ENCODE measurements at places on chromosomes 6 and 20.

DNA sequence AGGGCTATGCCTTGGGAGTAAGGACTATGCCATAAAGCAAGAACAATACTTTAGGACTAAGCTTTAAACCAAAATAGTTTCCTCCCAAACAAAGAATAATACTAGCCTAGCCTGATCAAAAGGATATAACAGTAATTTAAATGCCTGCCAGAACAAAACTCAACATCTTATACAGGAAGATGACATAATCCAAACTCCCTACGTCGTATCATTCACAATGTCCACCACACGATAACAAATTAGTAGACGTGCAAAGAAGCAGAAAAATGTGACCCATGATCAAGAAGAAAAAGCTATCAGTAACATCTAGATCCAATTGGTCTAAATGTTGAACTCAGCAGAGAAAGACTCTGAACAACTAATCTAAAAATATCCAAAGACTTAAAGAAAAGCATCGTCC is 65.8 kb downstream of the RSPH3 start:
- no peak for DNase-seq

- no peak for DNase-seq
Observed at GRCh38 chr20:41078329-41078728, 49.7 kb downstream of the TOP1 start.

GRCh38 chr20:53574259-53574789 is 19.3 kb downstream of the ZNF217 start:
- no peak for DNase-seq

DNA sequence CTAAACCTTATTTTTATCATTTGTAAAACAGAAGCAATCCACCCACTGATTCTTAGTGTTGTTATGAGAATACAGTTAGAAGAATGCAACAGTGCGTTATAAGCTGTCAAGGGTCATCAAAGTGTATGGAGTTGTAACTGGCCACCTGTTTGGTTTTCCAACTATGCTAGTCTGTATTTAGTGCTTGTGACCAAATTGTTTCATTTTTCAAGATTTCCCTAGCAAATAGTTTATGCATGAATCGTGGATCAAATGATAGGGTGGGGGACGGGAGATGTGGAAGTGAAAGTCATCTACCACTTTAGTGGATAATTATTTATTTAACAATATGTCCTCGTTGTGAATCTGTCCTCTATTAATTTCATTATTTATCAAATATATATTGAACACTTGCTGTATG is 175.4 kb upstream of the HDDC2 start:
- DNase-seq, result no peak

GRCh38 chr6:126063512-126064146 is 77.3 kb downstream of the TRMT11 start:
- DNase-seq, result no peak

DNA sequence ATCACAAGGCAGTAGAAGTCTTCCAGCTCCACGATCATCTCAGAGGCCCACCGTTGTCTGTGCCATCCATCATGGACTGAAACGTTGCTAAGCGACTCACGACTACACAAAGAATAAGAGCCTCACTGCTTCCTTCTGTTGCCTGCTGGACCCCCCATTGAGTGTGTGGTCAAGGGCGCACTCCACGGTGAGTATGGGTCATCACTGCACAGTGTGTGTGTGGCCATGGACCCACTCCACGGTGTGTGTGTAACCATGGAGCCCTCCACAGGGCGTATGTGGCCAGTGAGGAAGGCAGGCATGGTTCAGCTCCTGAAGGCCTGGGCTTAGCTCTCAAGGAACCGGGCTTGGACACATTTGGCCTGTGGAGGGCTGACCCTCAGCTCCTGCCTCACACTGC is 123.4 kb upstream of the AFDN start:
- no peak for DNase-seq

DNA sequence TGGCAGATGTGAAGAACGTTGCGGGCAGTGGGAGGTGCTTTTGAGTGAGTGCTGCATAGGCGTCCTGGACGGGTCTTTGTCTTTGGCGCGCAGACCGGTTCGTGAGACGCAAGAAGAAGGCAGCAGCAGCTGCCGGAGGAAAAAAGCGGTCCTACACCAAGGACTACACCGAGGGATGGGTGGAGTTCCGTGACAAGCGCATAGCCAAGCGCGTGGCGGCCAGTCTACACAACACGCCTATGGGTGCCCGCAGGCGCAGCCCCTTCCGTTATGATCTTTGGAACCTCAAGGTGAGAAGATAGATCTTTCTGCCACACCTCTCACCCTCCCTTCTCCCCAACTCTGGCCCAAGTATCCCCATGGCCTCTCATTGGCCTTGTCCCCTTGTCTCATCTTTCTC is 1.1 kb downstream of the ABT1 start:
- DNase-seq, result no peak

GRCh38 chr6:44533421-44533820 is 145.9 kb downstream of the CDC5L start:
- DNase-seq, result no peak

GRCh38 chr6:84033523-84034451 is at the start of gene MRAP2:
Gene MRAP2 (plus strand): TSS chr6:84033772. CDS start chr6:84055319, 21,547 bp downstream.
- DNase-seq, result peak; percentile 2

DNA sequence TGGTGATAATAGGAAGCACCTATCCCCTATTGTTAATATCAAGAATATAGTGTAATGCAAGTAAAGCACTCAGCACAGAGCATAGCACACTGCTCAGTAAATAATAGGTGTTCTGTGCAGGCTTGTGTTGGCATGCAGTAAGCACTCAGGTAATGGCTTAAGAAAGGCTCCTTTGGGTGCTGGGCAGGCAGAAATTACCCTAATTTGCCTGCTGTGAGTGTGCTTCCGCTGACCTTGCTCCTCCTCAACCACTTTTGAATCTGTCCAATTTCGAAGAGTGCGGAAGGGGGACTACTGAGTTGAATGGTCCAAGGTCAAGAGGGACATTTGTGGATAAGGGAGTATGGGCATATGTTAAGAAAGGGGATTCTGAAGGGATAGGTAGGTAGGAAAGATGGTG is 15.4 kb downstream of the SRSF3 start:
- DNase-seq, result no peak

- DNase-seq, result no peak
Observed at GRCh38 chr20:61507778-61508177, 255.7 kb downstream of the CDH4 start.

- DNase-seq, result no peak
Observed at GRCh38 chr6:44733126-44733525, 345.6 kb downstream of the CDC5L start.

DNA sequence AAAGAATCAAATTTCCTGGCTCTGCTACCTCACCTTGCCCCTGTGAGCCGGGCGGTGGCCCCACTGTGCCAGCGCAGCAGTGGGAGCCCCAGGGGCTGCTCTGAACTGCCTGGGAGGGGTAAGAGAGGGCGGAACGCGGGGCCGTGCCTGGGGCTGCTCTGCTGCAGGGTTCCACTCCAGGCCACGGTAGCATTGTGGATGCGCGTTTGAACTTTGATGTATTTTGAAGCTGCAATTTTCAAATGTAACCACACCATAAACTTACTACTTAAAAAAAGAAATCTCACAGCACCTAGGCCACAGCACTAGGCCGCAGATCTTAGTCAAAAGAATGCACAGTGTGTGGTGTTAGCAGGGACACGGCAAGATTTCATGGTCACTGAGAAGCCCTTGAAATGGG is 57.5 kb downstream of the PRDM1 start:
- no peak for DNase-seq

- peak; percentile 87 for DNase-seq
Observed at GRCh38 chr20:50794846-50795634, at the start of gene BCAS4. Gene BCAS4 (plus strand): TSS chr20:50795061. CDS start chr20:50795084, 23 bp downstream.

- no peak for DNase-seq
Observed at GRCh38 chr6:150537893-150538292, 61.8 kb upstream of the PLEKHG1 start.
